Fibroblast of lung (primary cell): ENCODE measurements at places on chromosomes 3 and 15. TPM values are rescaled to one million over a fixed set of nuclear protein-coding genes. Genes with fewer than 3 reads are reported as not detected.

DNA sequence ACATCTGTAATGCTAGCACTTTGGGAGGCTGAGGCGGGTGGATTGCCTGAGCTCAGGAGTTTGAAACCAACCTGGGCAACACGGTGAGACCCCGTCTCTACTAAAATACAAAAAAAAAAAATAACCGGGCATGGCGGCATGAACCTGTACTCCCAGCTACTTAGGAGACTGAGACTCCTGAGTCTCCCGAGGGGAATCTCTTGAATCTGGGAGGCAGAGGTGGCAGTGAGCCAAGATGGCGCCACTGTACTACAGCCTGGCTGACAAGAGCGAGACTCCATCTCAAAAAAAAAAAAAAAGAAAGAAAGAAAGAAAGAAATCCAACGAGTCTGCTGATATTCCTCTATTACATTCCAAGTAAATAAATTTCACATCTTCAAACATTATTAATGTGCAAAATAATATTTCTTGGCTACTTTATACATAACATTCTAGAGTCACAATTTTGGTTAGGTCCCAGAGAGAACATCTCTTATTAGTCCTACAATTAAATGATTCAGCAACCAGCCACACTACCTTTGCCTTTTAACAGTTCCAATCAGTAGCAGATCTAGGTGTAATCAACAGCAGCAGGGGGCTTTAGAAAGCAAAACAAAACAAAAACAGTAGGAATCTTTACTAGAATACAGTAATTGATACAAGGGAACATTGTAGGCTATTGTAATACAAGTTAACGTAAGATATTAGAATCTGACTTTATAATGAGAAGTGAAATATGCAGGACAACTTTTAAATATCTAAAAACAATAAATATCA, 195.8 kb downstream of the TBC1D5 start:
- no peak for DNase-seq

SLC22A13 gene
- total RNA-seq, result 0.26 and 0.33 TPM in 2 replicates

DNA sequence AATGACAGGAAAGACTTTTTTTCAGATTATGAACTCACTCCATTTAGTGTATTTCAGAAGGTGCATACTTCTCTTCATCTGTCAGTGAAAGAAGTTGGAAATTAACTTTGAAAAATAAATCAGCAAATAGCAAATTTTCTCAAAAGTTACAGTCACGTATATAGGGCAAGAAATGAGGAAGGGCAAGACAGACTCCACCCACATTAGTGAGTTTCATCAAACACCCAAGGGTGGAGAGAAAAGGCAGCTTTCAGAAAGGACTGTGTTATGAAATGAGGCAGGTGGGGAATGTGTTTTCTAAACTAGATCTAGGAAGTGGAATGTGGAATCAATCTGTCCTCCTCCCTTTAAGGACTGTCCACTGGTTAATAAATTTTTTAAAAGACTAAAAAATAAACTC, 2.9 kb downstream of the SLC22A13 start:
- no peak for DNase-seq

PTH1R gene
- total RNA-seq, result 3.3 and 4.3 TPM in 2 replicates

TMEM45A gene
- total RNA-seq, result 26.4 and 39.3 TPM in 2 replicates

TMEM202 gene
- total RNA-seq, result not detected in 2 replicates

DNA sequence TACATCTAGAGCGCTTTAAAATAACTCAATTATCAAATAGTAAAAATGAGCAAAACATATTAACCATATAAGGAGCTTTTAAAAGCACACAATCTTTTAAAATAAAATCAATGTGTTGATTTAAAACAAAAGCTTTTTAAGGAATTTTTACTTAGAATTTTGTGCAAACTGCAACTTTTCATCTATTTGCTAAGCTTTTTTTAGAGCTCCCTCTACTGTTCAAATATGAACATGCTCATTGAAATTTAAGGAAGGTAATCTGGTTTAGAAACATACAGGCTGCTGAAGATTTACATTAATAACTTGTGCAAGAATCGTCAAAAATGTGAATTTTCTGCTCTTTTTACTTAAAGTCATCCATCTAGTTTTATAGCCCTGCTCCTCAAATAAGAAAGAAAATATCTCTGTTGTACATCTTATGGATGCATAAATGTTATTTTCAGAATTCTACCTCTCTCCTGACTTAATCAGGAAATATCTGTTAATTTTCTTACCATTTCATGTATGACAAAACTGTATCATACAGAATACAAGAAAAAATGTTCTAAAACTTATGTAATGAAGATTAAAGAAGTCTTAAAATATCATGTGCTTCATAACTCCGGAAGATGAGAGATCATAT, 469.4 kb upstream of the ROBO2 start:
- peak; percentile 63 for DNase-seq

DNA sequence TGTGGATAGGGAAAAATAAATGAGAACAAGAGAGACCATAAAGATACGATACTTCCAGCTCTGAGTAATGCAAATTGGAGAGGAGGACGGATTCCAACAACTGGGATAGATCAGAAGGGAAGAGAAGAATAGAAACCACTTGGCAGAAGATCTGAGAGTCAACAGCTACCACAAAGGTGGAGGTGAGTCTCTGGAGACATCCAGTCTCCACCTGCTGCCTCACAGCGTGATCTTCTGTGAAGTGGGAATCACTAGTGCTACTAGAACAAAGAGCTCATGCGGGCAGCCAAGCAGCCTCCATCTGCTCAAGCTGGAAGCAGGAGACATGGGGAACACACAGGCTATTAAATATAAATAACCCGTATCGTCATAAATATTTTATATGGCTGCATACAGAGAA, 558.5 kb upstream of the CFAP20DC start:
- DNase-seq, result no peak

ROPN1 gene
- total RNA-seq, result not detected in 2 replicates

DNA sequence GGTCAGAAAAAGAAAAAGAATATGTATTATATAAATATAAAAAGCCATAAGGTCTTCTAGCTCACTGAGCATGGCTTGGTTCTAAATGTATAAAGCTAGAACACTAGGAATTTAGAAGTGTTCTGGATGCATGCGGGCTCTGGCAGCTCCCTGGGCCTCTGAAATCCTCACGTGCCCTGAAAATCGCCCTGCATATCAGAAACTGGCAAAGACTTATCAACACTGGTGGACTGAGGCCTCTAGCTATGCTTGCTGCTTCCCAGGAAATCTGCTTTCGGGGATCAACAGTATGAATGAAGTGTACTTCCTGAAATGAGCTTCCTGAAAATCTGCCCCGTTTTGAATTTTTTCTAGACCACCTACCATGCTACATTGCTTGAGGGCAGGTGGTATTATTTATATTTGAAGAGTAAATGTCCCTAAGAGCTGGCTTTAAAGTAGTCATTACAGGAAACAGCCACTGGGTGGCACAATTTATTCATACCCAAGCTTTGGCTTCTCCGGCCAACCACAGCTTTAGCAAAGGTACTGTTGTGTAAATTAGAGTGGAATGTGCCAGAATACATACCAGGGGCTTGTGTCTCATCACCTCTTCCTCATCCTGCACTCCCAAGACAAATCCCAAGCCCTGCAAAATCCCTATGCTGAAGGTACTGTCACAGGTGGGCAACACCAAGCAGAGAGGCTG, 17.7 kb downstream of the CRTAP start:
- DNase-seq, result peak; percentile 72

DNA sequence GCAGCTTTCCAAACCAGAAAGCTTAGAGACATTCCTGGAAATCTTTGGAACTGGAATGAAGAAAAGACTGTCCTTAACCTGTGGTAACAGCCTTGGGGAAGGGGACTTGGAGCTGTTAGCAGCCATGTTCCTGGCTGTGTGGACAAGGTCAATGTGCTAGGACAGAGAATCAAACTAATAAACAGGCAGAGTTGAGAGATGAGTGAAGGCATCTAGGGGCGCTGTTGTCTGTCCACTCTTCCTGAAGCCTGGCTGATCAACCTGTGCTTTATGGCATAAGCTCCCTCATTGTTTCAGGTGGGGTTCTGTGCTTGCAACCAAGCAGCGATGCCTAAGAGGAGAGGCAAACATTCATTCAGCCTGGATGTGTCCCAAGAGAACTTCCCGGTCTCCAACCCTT, 19.3 kb downstream of the ZNF860 start:
- no peak for DNase-seq

- no peak for DNase-seq
Measured at GRCh38 chr3:150577855-150578254, 25.3 kb upstream of the SELENOT start.

GRCh38 chr15:38671675-38672254, 107.2 kb upstream of the RASGRP1 start:
- no peak for DNase-seq

- DNase-seq, result no peak
Measured at GRCh38 chr15:69945729-69946128, 152.0 kb downstream of the TLE3 start.

ITIH1 gene
- not detected in 2 replicates for total RNA-seq

- no peak for DNase-seq
Measured at GRCh38 chr3:122623031-122623829, 45.8 kb downstream of the PARP15 start.

DNA sequence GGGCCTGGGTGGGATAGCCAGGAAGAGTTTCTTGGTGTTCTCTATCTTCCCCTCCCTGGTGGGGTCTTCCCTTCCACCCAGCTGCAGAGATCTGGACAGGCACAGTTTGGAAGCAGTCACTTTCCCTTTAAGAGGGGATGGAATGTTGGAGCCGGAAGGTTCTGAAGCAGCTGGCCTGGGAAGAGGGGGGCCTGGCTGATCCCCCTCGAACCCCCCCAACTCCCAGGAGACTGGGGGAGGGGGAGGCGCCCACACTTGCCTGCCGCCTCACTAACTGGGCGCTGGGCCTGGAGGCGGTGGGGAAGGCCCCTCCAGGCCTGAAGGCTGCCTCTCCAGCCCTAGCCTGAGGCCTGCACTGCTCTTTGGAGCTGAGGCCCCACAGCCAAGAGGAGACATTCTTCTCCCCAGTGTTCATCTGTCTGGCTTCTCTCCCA, 1.4 kb downstream of the DVL3 start:
- DNase-seq, result peak; percentile 71

DNA sequence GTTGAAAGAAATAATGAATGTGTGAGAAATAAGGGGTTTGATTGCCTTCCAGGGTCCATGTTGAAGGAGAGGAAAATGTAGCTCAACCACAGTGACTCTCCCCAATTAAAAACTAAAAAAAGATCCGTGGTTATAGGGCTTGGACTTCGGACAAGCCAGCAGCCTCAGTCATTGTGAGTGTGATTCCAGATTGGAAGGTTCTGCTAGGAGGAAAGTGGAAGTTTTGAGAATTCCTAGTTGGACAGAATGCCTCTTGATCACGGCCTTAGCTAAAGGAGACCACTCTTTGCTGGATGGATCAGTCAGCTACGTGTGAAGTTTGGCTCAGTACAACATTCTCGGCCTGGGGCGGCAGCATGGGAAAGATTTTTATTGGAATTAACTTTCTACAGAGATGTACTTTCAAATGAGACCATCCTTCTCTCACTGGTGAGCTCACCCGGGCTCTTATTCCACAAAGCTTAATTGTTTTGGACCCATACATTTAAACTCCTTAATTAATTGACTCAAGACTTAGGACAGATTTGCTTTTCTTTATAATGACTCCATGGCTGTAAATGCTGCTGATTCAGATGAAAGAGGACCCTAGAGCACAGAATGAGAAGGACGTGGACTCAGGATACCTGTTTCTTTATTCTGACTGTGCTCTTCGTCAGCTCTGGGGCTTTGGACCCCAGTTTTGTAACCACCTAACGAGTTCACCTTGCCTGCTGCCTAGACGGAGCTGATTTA, 27.5 kb downstream of the FLNB start:
- DNase-seq, result peak; percentile 64

GRCh38 chr15:89105147-89105546, 16.9 kb downstream of the ABHD2 start:
- peak; percentile 96 for DNase-seq
